DMS79 (cell line): ENCODE measurements at places on chromosomes 7 and 10.

- no peak for DNase-seq
Observed at GRCh38 chr7:37062560-37062859, 338.2 kb upstream of the AOAH start.

GRCh38 chr10:13074563-13075451 lies 25.2 kb upstream of the OPTN start:
- peak; percentile 16 for DNase-seq

DNA sequence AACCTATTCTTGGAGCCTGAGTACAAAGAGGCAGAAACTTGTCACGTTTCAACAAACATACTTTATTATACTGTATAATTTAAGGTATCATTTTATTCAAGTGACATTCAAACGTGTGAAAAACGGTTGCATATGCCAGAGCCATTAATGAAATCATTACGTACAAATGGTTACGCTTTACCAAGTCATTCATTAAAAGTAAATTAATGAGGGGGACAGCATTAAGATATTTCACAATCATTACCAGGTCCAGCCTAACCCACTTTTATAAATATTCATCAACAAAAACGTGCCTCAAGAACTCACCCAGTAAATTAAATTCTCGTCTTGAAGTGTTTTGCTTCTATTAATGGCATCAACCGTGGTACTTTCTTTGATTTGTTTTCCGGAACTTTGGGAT lies 253.0 kb downstream of the RPS24 start:
- no peak for DNase-seq

DNA sequence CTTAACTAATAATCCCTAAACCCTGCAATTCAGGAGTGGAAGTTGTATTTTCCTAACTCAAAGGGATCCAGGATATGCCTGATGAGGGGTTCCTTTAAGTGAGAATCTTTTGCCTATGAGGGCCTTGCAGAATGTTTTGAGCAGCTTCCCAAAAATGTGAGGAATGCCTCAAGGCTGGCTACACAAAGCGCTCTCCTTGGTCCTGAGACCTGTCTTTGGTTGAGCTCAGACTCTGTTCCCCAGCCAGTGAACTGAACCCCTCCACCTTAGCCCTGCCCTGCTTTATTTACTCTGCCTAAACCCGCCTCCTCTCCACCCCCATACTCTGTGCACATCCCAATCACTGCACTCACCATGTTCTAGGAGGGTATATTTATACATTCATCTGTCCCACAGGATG lies 108.6 kb downstream of the NRCAM start:
- DNase-seq: no peak

GRCh38 chr10:33234831-33235237 lies 99.6 kb downstream of the NRP1 start:
- DNase-seq: no peak

GRCh38 chr10:122249991-122250750 lies 20.9 kb upstream of the BTBD16 start:
- DNase-seq: no peak

DNA sequence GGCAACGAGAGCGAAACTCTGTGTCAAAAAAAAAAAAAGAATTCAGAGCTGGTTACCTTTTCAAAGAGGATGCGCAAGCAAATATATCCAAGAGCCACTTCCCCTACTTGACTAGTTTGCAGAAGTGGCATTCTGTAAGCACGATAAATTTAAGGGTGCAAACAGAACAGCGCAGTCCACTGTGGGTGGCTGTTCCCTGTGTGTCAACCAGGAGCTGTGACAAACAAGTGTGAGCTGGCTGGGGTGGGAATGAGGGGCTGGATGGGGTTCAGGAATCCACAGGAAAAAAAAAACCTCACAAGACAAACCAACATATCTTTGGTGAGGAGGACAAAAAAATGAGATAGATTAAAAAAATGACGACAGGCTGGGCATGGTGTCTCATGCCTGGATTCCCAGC lies 15.9 kb downstream of the GUSB start:
- no peak for DNase-seq
